ENCODE measurements at places on chromosomes 12 and 14. TPM values are rescaled to one million over a fixed set of nuclear protein-coding genes. Genes with fewer than 3 reads are reported as not detected.

DNA sequence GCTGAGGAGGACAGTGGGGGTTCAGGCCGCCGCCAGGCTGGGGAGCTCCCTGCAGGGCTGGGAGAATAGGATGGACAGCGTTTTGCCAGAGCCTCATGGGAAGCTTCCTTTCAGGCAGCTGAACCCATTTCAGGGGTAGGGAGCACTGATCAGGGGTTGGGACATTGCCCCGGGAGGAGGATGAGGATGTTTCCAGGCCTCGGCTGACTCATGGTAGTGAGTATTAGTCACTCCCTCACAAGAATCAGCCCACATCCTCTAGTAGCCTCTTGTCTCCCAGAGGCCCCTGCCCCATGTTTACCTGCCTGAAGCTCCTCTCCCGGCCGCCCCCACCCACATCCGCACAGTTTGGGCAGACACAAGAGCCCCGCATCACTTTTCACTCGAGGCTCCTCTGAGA, 89.8 kb downstream of the ZFP36L1 start:
- DNase-seq: no peak

Gene PPFIA2
- total RNA-seq: not detected

Gene CCDC197
- not detected for total RNA-seq

Gene FBXL14
- total RNA-seq: 18.8 TPM

DNA sequence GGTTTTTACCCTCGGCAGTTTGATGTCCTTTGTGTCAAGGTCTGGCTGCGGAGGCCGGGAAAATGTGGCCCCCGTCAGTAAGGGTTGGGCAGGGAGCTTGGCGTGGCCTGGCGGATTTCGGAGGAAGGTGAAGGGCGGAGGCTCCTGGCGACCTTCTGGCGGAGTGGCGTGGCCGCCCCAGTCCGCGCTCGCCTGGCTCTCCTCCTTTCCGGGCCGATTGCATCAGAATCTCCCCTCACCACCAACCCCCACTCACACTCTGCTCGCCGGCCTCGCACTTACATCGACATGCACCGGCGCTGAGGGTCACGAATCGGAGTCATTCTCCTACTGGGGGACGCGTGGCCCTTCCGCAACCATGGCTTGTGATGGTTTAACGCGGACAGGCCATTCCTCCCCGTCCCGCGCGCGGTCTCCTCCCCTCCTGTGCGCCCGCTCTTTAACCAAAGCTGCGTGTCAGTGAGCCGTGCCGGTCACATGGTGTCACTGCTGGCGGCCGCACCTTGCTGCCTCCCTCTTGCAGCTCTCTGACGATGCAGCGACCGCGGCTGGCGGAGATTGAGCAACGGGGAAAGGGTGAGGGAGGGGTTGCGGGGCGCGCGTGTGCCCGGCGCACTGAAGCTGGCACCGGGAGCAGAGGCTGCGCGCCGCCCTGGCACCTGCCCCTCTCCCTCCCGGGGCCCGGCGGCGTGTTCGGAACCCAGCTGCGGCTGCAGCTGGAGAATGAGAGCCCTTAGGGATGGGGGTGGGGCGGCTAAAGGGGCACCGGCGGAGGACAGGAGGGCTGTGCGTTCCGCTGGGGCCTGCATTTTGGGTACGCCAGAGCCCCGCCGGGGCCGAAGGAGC, at the start of gene SLC38A1:
Gene SLC38A1, minus strand, starts transcription at position 461 of the 846 bp plus-strand sequence. CDS start 29,243 bp downstream, outside the sequence.
- DNase-seq: peak; percentile 96

- DNase-seq: no peak
These were observed 5.6 kb upstream of the LHX5 start for GRCh38 chr12:113477171-113477841.

DNA sequence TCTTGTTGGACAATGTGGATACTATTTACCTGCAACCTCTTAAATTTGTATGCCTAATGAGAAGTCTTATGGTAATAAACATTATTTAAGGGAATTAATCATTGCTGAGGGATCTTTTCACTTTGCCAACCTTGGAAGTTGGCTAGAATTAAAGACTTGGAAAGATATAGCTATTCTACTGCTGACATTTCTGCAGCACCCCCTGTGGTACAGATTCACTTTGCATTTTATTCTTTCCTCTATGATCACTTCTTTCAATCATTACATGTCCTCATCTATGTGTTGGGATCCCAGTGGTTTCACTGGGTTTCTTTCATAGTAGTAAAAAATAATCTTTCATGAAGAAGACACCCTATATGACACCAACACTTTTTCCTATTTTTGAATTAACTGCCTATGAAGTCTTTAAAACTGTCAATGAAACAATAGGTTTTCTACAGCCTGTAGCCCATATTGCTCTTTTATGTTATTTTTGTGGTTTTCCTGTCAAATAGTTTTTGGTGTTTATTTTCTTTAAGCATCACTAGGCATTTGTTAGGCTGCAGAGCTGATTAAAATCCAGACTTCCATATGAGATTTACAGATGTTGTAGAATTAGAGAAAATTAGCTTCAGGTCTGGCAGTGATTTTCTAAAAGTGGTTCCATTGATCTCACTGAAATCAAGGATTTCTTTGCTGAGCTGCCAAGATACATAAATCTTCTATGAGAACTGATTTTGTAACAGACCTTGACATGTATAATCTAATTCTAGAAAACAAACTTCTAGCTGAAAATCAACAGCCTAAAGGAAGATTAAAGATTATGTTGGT, 256.1 kb downstream of the NAV3 start:
- DNase-seq: no peak

Gene SOAT2
- total RNA-seq: not detected

DNA sequence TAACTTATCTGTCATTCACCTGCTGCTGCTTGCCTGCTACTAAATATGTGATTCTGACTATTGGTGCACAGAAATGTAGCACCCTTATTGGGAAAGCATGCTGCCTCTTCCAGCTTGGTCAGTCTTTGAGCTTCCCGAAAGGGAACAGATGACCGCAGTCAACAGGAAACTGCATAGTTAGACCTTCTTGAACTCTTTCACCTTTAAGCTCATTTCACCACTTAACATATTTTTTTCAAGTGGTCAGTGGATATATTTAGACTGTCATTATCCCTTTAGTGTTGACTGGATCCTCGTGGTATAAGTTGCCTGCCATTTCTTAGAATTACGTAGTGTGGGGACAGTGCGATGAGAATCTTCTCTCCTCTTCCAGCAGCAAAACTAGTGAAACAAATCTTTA, 224.9 kb downstream of the FBXL14 start:
- no peak for DNase-seq

- no peak for DNase-seq
These were observed 657.5 kb upstream of the TBX3 start for GRCh38 chr12:115341442-115341841.

- no peak for DNase-seq
These were observed 204.6 kb upstream of the PLXNC1 start for GRCh38 chr12:93943780-93944179.

Gene CDKL1
- 5.7 TPM for total RNA-seq

Gene SLC7A8
- not detected for total RNA-seq

DNA sequence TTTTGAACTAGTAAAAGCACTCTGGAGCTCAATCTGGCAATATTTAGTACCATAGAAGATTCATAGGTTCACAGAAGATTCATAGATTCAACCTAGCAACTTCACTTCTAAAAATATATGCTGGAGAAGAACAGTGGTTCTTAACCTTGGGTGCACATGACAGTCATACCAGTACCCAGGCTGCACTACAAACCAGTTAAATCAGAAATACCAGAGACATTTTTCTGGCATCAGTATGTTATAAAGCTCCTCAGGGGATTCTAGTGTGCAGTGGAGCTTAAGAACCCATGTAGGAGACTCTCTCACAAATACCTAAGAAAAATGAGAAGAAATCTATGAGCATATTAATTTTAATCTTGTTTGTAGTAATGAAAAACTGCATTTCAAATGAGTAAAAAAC, 46.6 kb downstream of the CNTN1 start:
- no peak for DNase-seq

Gene LBHD2
- not detected for total RNA-seq

DNA sequence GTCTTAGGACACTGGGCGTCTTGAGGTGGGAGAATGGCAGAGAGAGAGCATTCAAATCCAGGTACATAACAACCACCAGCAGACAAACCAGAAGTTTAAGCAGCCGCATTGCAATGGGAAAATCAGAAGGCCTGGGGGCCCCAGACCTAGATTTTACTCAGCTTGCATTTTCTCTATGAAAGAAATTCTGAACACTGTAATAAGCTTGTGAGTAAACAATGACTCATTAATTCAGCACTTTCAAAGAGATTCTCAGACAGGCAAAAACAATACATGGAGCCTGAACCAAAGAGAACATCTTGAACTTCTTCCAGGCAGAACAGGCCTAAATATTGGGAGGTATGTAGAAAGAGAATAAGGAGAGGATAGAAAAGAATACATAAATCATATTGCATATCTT, 69.8 kb upstream of the IFNG-AS1 start:
- DNase-seq: no peak

- DNase-seq: no peak
These were observed 67.4 kb upstream of the POC1B start for GRCh38 chr12:89593233-89593632.

All from activated CD4-positive, alpha-beta T cell treated with anti-CD3 and anti-CD28 coated beads, Interleukin-2, amount 10 ng/mL, durations not matched to agents 24 days and 14 days (primary cell).